ENCODE measurements at places on chromosomes 12 and 14.

GRCh38 chr14:63922696-63923421 is 70.1 kb downstream of the SYNE2 start:
- DNase-seq: no peak

GRCh38 chr12:66662729-66663128 is 16.1 kb downstream of the GRIP1 start:
- no peak for DNase-seq

DNA sequence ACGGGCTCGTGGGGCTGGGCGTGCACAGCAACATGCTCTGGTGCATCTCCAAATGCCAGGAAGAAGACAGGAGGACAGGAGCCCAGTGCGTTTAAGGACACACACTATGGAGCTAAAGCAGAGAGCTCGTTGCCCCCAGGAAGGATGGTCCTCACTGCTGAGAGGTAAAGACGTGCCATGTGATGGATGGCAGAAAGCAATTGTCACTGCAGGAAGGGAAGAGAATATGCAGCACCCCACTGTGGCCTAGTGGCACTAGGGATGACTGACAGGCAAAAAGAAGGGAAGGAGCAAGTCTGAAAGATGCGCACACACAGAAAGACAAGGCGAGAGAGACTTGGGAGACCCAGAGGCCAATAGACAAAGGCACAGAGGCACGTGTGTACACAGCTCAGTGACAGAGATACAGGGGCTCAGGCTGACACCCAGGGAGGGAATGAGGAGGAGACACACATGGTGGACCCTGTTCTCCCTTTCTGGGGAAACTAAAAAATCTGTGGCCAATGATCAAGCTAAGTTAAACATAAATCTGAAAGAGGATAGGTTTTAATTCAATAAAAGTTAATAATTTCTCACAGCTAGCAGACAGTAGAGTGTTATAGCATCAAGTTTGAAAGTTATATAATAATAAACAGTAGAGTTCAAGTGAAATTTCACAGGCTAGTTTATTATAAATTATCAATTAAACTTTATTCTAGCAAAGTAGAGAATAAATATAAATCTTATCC is 78.8 kb downstream of the CRACR2A start:
- DNase-seq: no peak

GRCh38 chr14:70893858-70894291 is 13.4 kb upstream of the PCNX1 start:
- no peak for DNase-seq

DNA sequence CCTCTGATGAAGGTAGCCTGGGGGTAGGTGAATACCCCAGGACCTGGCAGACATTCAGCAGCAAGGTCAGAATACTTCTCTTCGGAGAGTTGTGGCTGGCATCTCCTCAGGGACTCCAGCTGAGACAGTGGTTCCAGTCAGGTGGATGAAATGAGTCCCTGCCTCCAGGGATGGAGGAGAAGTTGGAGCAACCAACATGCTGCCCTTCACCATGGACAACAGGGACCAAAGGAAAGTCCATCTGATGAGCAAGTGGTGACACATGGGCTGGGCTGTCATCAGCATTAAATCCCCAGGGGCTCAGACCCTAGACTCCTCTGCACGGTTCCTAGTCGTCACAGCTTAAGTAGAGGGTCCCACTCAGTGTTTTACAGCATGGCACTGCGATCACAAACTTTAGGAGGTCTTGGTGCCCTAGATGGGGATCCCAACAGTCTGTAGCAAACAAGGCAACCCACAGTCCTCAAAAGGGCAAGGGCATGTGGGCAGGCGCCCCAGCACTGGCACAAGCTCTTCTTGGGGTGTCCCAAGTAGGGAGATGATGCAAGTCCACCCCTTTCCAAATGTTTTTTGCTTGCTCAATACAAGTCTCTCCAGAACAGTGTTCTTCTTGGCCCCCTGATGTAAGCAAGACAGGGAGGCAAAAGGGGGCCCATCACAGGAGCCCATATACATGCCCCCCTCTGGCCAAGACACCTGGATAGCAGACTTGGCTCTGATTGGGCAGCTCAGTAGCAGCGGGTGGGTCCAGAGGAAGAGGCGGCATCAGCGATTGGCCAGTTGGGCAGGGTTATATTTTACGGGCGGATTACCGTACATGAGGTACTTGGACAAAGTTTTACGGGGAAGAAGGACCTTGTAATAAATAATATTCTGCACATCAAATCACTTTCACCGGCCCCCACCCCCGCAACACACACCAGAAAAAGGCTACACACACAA is 10.8 kb upstream of the CDH24 start:
- no peak for DNase-seq
